ENCODE measurements at places on chromosomes 3 and 15.

- DNase-seq: peak; percentile 16
These were observed 844 bp upstream of the PFN2 start for GRCh38 chr3:149971403-149972075.

GRCh38 chr3:32593903-32594525 is 23.4 kb upstream of the DYNC1LI1 start:
- DNase-seq: no peak

DNA sequence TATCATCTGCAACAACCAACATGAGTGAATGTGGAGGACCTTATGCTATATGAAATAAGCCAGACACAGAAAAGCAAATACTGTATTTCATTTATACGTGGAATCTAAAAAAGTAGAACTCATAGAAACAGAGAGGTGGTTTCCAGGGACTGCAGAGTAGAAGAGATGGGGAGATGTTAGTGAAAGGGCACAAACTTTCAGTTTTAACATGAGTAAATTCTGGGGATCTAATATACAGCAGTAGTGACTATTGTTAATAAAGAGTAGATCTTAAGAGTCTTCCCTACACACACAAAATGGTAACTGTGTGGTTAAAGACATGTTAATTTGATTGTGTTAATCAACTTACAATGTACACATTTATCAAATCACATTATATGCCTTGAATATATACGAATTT is 20.9 kb upstream of the MELTF start:
- no peak for DNase-seq

GRCh38 chr15:90637693-90638092 is 79.5 kb upstream of the BLM start:
- DNase-seq: no peak

DNA sequence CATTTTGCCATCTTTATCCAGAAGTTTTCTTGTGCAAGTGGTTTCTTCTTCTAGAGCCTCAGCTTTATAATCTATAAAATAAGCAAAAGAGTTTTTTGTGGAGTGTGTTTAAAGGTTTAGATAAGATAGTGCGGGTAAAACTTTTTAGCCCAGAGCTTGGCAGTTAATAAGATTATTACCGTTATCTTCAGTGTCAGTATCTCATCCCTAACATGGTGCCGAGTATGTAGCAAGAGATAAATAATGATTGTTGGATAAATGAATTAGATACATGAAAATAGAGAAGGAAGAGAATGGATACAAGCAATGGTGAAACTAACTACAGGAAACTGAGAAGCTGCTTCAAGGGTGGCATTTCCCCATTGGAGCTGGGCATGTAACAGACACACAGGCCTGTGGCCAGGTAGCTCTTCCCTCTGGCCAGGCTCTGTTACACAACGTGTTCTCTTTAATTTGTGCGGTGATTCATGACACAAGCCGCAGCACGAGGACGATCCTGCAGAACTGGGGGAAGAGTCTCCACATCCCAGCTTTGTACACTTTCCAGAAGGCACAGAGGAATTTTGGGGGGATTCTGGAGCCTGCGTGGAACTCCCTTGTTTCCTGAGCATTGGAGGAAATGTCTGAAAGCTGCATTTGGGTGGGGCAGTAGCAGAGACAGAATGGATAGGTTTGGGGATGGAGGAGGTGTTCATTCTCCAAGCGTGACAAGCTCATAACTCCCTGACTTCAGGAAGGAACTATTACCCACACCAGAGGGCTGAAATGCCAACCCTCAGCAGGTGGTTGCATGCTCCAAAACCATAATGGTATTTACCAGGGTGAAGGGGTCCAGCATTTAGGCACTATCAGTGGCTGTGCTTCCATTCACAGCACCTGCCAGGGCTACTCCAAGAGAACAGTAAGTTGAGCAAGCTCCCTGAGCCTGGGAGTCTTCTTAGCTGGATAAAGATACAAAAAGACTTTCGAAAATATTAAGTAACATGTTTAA is 14.2 kb upstream of the ST6GAL1 start:
- peak; percentile 35 for DNase-seq

DNA sequence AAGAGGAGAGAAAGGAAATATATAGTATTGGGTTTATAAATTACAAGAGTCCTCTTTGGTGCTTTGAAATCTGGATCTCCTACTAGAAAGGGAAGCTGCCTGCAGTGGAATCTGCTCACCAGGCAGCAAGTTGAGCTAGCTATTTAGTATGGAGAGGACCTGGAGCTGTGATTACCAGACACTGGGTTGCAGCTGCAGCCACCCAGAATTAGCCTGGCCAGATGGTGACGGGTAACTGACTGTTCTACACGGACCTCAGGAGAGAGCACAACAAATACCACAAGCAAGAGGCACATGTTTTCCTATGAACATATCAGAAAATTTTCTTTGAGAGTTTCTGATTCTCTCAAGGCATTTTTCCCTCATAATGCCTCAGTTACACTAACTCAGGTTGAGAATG is 46.5 kb downstream of the SYNPR start:
- no peak for DNase-seq

DNA sequence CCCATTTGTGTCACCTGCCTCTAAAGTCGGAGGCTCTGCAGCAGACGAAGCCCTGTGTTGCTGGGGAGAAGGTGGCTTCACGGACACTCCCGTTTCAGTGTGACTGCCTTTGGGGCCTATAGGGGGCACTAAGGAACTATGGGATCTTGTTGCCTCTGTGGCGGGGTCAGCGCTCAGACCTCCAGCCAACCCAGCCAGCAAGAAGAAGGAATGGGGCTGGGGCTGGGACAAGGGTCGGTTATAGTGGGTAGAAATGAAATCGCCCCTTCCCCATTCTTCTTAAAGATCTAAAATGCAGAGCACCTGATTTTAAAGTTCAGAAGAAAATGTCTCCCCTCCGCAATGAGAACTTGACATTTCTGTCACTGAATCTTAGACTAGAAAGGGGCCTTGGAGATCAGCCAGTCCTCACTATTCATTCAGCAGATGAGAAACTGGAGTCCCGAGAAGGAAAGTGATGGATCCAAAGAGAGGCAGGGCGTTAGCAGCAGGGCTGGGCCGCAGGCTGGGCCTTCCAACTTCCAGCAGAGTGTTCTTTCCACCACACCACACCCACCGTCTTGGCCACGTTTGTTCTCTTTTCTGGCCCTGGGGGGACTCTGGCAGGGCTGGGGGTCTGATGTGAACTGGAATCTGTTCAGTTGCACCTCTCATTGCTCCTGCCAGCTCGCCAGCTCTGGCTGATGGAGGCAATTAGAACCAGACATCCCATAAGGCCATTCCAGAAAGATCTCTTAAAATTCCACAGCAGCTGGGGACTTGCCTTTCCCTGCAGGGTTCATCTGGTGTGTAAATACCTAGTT is 195.4 kb downstream of the OPA1 start:
- DNase-seq: peak; percentile 57

- DNase-seq: no peak
These were observed 14.2 kb downstream of the DENND4A start for GRCh38 chr15:65777843-65778242.

DNA sequence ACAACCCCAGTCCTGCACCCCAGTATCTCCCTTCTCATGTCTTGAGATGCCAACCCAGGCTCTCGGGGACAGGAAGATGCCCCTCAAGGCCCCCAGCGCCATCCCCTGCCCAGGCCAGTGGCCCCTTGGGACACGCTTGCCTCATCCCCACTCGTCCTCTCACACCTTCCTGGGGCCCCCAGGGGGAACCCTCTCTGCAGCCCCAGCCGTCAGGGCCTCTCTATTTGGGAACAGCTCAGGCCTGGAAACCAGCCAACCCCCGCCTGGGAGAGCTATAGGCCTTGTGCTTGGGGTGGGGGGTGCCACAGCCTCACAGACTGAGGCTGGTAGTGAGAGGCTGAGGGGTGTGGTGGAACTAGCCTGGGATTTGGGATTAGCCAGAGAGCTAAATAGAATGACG is 7.8 kb downstream of the LINGO1 start:
- DNase-seq: no peak

- no peak for DNase-seq
These were observed 126.8 kb downstream of the FRMD4B start for GRCh38 chr3:69259125-69259524.

DNA sequence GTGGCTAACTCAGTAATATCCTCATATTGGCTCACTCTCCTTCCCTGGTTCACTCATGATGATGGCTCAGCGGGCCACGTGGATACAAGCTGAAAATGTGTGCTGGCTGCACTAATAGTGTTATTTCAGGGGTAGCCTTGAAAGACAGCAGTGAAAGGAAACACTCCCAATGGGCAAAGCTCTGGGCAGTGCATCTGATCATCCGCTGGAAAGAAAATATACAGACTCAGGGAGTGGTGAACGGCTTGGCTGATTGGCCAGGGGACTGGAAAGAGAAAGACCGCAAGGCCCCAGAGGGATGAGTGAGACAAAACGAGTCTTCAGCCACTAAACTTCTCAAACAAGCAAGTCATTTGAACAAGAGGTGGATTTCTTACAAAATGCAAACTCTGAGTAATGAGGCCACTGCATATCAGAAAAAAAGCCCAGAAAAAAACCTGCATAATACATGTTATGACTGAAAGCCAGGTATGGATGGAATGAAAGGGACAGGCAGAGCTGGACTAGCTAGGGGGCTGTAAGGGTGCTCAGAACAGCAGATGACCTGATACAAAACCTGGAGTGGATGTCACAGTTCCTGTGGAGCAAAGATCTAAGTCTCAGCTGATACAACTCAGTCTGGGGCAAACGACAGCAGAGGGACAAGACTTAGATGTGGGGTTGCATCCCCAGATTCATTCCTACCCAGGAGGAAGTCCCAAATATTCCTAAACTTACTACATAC is 33.3 kb downstream of the CMTM6 start:
- DNase-seq: no peak

- no peak for DNase-seq
These were observed 119.1 kb downstream of the ADCY5 start for GRCh38 chr3:123329636-123330340.

DNA sequence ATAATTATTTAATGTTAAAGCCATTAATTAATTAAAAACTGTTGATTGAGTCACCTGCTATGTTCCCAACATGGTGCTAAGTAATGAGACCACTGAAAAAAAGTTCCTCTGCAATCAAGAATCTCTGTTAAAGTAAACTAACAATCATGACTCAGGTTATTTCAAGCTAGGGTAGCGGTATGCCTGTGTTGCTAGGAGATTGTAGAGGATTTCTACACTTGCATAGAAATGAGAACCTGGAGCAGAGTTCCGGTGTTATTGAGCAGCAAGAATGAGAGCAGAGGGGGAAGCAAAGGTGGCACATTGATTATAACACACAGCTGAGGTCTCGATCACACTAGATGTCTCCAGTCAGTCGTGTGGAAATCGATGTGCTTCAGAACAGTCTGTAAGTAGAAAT is 41.4 kb downstream of the C3orf85 start:
- no peak for DNase-seq

DNA sequence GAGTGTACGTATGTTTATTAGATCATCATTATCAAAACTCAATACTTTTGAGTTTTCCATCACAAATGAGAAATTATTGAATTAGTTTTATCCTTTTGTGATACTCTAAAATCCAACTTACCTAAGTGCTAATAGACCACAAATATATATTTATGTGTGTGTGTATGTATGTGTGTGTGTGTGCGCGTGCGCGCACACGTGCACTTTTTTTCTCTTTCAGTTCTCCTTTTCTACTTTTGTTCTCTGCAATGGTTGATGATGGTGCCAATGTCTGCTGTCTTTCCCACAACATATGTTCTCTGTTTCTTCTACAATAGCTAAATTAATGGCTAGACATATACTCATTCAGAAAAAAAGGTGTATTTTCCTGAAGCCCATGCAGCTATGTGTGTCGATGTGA is 571.6 kb upstream of the ARPP21 start:
- DNase-seq: no peak

DNA sequence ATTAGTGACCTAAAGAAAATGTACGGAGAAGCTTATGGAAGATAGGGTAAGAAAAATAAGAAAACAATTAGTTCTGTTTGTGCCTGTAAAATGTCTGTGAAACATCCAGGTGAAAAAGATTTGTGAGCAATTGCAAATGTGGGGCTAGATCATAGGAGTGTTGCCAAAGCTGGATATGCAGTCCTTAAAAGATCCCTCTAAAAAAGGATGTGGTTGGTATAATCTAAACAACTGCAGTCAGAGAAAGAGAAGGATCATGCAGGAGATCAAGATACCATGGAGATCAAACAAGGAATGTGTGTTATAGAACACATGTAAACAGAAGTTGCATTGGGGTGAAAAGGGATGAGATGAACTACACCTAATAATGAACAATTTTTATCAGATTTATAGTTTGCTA is 116.8 kb downstream of the ALCAM start:
- no peak for DNase-seq

- peak; percentile 6 for DNase-seq
These were observed 759 bp upstream of the TTBK2 start for GRCh38 chr15:42921342-42921731.

Measured in T-helper 1 cell (primary cell).